ENCODE measurements at places on chromosomes 3 and 15. TPM values are rescaled to one million over a fixed set of nuclear protein-coding genes. Genes with fewer than 3 reads are reported as not detected.

Gene KLHL25
- total RNA-seq = 6.2 TPM

Gene VEPH1
- total RNA-seq = 1.0 TPM

Gene GOLGA8T
- total RNA-seq = 1.5 TPM

GRCh38 chr3:64343689-64344430 lies 118.6 kb upstream of the PRICKLE2 start:
- no peak for DNase-seq

GRCh38 chr15:75232252-75232813 lies 25.8 kb upstream of the GOLGA6C start:
- no peak for DNase-seq

Gene HCLS1
- 45.4 TPM for total RNA-seq

GRCh38 chr15:19984101-19984500 lies 557.5 kb downstream of the GOLGA6L6 start:
- no peak for DNase-seq

Gene TAGLN3
- 0.62 TPM for total RNA-seq

GRCh38 chr3:62940771-62941563 lies 65.8 kb upstream of the CADPS start:
- DNase-seq = no peak

Gene CCR4
- total RNA-seq = 0.27 TPM

DNA sequence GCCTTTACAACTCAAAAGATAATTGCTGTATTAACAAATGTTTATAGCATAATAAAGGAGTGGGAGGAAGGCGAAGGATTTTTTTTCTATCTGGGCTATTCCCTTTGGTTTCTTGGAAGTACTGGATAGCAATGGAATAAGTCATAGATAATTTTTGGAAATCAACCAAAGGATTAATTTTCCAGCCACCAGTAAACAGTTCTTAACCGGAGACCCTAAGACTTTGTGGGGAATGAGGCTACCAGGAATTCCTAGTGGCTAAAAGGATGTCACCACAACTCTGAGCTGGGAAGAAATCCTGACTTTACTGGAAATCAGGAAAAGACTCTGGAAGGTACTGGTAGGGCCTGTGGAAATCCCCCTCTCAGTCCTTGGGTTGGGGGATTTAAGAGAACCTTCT lies 138.4 kb upstream of the RARB start:
- no peak for DNase-seq

- no peak for DNase-seq
Measured at GRCh38 chr15:98682992-98683701, 34.8 kb downstream of the IGF1R start.

DNA sequence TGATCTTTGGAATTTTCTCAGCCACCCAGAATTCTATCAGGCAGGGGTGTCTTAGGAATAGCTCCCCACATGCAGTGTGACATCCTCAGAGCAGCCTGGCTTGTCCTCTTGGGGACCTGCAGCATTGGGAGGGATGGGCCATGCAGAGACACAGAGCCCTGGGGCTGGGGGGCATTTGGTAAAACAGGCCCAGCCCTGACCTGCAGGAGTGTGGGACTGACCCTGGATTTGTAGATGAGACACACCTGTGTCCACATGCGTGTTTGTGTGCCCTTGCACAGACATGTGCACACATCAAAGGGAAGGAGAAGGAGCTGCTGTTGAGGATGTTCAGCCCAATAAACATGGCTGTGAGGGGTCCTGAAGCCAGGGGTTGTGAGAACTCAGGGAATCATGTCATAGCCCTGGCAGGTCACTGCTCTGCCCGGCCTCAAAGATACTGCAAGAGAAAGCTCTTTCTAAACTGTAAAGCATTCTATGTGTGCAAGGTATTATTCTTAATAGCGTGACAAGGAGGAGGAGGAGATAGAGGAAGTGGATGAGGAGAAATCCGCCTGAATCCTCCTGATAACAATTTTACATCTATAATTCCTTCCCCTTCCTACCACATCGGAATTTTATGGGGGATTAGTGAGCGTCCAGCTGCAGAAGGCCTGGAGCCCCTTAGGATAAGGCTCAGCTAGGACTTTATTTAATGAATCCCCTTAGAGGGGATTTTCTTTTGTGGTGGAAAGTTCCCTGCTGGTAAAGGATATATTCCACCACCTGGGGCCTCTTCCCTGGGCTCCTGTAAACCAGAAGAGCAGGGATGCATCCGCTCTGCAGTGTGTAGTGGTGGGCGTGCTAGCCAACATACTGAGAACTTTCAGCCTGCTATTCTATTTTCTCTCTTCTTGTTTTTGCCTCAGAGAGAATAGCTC lies 245.5 kb downstream of the EPHB1 start:
- no peak for DNase-seq

GRCh38 chr3:65655061-65655460 lies 383.7 kb downstream of the MAGI1 start:
- DNase-seq = no peak
